Heart right ventricle (tissue), 16 donors: ENCODE measurements at places on chromosomes 3 and 15. TPM values are rescaled to one million over a fixed set of nuclear protein-coding genes. Genes with fewer than 3 reads are reported as not detected.

DNA sequence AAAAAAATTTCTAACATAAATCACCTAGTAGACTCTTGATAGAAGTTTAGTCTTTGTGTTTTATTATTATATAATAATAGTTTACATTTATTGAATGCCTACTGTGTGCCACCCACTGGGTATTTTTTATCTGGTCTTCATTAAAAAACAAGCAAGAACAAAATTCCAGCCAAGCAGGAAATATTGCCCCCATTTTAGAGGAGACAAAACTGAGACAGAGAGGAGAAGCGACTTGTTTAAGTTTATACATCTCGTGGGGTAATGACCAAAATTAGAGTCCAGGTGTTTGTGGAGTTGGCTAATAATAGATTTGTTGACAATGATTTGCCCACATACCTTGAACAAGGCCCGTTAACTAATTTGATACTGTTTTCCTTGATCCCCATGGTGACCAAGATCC is 33.1 kb upstream of the FBXL22 start:
- no peak for DNase-seq

DNA sequence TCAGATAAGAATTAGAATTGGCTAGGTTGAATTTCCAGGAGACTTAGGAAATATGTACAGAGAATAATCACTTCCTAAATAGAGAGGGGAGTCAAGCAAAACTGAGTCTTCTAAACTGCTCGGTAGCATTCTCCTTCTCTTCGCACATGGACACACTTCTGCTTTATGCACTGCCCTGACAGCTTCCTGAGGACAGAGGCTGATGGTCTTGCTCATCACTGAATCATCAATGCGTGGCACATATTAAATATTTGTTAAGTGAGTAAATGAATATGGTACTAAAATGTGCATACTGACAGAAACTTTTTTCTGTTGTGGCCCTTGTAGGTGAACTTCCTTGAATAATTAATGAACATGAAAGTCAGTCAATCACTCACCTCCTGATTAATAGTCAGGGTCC is 315.5 kb downstream of the FHIT start:
- DNase-seq = no peak

DNA sequence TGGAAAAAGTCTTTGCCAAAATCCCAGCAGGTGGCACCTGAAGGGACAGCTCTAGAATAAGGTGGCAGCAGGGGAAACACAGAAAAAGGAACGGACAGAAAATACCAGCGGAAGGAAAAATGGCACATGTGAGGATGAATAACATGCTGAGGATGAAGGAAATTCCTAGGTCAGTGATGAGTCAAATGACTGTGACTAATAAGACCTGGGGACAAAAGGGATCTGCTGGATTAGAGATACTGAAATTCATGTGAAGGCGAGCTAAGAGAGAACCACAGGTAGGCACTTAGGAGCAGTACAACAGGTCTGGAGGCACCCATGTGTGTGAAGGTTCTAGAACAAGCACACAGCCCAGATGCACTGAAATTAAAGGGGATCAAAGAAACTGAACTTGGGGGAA is 482.5 kb downstream of the FOXP1 start:
- no peak for DNase-seq

DNA sequence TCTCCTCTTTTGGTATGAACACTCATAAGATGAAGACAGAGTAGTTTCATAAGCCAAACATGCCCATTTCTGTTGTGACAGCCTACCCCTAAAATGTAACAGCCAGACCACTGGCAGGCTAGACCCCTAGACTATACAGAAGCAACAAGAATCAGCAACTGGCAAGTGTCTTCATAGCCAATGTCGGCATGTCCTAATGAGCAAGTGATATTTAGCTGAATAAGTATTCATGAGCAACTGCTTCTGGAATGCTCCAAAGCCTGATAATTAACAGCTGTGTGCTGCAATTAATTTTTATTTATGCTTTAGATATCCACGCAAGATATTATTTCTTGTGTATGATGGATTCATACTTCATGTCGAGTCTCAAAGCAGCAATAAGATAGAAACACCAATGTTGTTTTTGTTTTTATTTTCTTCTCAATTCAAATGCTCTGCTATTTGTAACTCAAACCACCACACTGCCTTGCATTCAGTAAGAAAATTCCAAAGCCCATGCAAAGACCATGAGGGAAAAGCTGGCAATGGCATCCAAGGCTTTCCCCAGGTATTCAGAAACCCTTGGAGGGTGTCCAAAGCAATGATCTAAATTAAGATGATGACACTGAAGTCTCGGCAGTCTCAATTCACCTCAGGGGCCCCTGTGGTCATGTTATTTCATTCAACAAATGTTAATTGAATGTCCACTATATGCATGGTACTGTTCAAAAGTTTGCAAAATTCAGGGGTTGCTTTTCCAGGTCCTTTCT is 167.7 kb upstream of the NECTIN3 start:
- DNase-seq = no peak

- no peak for DNase-seq
Measured at GRCh38 chr3:13348661-13349396, 71.3 kb downstream of the NUP210 start.

DNA sequence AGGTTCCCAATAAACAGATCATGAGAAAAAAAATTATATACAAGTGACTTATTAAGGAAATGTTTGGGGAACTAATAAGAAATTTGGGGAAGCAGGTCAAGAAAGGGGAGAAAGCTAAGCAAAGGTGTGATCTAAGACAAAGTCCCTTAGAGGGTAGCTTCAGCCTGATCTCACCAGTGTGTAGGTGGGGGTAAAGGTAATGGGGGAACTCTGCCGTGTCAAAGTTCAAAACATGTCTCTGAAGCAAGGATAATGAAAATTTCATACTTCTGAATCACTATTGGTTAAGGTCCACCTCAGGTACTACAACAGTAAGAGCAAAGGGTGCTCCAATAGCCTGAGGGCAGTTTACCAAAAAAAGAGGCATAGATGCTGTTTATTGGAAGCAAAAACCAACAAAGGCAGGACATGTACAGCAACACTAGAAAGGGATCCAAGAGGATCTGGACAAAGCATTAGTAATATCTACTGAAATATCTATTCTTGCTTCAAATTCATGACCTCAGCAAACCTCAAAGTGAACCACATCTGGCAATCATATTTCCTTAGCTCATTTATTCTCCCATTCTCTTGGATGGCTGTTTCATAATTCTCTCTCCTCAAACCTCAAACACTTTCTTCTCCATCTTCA is 6.9 kb downstream of the ACAD11 start:
- DNase-seq = no peak

GRCh38 chr3:88343264-88343663 is 193.5 kb downstream of the C3orf38 start:
- DNase-seq = no peak

DNA sequence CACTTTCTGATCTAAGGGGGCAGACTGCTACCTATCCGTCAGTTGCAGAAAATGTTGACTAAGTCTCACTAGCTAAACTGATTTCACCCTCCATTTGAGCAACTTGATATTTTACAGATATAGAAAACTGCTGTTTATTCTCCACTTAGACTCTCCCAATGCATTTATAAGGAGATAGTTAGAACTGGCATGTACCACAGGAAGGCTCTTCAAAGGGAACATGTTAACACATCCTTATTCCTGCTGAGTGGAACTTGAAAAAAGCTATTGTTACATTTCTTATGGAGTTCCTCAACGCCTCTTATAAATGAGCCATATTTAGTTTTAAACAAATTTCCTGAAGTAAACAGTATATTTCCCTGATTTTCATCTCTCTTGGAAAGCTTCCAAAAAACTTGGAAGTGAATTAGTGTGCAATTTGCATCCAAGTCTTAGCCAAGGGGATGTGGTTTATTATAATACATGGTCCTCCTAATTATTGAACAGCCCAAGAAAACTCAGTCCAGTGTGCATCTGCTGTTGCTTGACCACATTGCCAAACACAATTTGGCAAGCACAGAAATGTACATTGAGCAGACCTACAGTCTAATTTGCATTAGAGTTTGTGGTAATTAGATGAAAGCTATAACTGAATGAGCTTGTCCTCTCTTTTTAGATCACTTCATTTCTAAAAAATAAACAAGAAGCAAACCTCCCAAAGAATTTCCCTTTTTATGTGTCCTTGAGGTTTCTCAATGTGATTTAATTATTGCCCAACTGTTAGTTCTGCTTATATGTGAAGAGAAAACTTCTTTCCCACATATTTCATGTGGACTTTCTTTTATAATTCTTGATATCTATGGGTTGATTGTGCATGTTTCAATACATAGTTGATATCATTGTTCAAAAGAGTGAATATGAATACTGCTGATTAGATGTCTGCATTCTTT is 72.6 kb upstream of the DPH6 start:
- DNase-seq = no peak

- DNase-seq = no peak
Measured at GRCh38 chr3:78906930-78907329, 860.9 kb downstream of the ROBO1 start.

GRCh38 chr3:4834403-4834866 is 144.8 kb upstream of the BHLHE40 start:
- no peak for DNase-seq

- no peak for DNase-seq
Measured at GRCh38 chr3:99473321-99473751, 165.1 kb upstream of the COL8A1 start.

GRCh38 chr3:24496529-24497482 is 2.2 kb upstream of the THRB start:
- DNase-seq = peak; percentile 81

GRCh38 chr15:85777250-85778106 is 17.2 kb downstream of the KLHL25 start:
- no peak for DNase-seq

The IQCF5 gene
- not detected for total RNA-seq

The CHMP2B gene
- 35.4 TPM for total RNA-seq

The CFAP92 gene
- 1.2 TPM for total RNA-seq

The PCLAF gene
- total RNA-seq = 0.17 TPM

The SAMMSON gene
- not detected for total RNA-seq

The WDR93 gene
- not detected for total RNA-seq

The PTX3 gene
- 0.68 TPM for total RNA-seq

The ANKUB1 gene
- total RNA-seq = not detected
